ENCODE measurements at places on chromosomes 16 and 17.

GRCh38 chr16:3470723-3471122 is 24.6 kb downstream of the C16orf90 start:
- no peak for DNase-seq

GRCh38 chr16:22014271-22014873 is 6.5 kb downstream of the MOSMO start:
- DNase-seq: no peak

GRCh38 chr16:47727131-47727530 is 266.0 kb downstream of the PHKB start:
- DNase-seq: no peak

- no peak for DNase-seq
Observed at GRCh38 chr17:48132385-48132784, 24.8 kb downstream of the SNX11 start.

DNA sequence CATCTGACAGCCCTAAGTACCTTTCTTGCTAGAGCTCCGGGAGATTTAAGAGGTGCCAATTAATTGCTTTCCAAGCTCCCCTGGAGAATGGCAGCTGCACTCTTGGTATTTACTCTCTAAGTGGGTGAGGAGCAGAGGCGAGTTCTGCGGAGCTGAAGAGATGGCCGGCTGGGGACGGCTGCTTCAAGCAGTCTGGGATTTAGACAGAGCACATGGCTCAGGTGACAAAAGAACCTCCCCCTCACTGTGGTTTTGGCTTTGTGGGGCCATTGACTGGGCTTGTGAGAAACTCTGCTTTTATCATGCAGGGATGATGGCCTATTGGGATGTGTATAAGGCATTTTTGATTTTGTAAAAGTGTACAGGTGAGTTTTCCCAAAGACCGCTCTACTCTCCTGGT is 239.3 kb upstream of the EEF2KMT start:
- DNase-seq: no peak

DNA sequence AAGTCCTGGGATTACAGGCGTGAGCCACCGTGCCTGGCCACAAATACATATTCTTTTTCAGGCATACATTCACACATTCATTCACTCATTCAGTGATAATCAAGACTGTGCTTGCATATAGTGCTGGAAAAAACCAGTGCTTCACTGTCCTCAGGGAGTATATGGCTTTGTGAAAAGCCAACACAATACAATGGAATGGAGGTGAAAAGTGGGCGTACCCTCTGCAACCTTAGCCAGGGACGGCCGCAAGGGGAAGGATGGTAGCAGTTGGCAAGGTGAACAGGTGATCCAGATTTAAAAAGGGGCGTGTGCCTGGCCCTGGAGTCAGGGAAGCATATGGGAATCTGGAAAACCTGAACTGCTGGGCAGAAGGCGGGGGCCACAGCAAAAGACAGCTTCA is 18.1 kb upstream of the GAN start:
- DNase-seq: no peak

- no peak for DNase-seq
Observed at GRCh38 chr17:652314-652713, 62.3 kb downstream of the VPS53 start.

DNA sequence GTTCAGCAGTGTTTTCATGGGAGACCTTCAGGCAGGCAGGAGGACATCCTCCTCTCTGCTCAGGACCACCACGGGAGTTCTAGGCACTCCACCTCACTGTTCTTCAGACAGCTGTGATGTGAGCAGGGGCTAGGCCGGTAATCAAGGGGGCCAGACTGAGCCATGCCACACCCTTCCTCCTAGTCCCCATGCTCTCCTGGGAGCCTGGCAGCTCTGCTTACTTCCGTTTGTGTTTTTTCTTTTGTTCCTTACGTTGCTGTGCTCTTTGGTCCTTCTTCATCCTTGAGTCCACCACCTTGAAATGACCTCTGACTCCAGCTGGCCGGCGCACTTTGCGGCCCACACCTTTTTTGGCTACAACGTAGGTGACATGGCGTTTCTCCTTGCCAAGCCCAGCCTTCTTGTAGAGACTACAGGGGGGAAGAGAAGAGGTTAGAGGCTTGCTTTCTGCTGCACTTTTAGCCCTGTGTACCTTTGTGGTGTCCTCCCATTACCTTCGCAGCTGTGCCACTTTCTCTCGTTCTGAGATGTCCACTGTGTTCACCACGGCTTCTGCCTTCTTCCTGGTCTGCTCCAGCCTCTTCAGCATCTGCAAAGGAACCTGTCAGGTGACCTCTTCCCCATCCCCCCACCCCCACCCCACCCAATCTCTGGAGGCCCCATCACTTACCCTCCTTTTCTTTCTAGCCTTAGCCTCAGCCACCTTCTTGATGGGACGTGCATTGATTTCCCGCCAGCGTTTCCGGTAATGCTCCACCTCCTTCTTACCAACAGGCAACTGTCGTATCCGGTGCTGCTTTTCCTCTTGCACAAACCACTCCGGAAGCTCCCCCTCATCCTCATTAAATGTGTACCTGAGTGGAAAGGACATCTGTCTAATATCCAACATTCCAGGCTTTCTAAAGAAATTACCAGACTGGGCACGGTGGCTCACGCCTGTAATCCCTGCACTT is 7.4 kb upstream of the PSMC5 start:
- no peak for DNase-seq

- DNase-seq: no peak
Observed at GRCh38 chr16:9050102-9050830, 41.2 kb upstream of the HAPSTR1 start.
